ENCODE measurements at places on chromosomes 3 and 15.

DNA sequence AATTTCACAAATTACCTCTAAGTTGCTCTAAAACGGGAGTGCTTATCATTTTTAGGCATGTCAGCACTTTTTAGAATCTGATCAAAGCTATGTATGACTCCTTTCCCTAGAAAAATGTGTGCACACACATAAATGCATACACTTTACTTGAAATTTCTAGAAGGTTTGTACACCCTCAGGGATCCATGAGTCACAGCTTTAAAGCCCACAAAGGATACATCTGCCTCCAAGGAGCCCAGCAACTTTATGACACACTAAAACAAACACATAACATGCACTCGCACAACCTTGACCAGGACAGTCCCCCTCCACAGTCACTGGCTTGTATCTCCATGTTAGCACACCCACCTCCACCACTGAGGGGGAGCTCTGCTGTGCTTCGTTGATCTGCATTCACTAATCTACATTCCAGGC is 722.0 kb upstream of the CFAP20DC start:
- no peak for DNase-seq

- DNase-seq = no peak
These were observed 232.2 kb upstream of the ROBO1 start for GRCh38 chr3:80000022-80000421.

- DNase-seq = no peak
These were observed 103.7 kb upstream of the MNS1 start for GRCh38 chr15:56568466-56569167.

GRCh38 chr3:122516846-122517360 is 2.2 kb upstream of the KPNA1 start:
- DNase-seq = no peak

DNA sequence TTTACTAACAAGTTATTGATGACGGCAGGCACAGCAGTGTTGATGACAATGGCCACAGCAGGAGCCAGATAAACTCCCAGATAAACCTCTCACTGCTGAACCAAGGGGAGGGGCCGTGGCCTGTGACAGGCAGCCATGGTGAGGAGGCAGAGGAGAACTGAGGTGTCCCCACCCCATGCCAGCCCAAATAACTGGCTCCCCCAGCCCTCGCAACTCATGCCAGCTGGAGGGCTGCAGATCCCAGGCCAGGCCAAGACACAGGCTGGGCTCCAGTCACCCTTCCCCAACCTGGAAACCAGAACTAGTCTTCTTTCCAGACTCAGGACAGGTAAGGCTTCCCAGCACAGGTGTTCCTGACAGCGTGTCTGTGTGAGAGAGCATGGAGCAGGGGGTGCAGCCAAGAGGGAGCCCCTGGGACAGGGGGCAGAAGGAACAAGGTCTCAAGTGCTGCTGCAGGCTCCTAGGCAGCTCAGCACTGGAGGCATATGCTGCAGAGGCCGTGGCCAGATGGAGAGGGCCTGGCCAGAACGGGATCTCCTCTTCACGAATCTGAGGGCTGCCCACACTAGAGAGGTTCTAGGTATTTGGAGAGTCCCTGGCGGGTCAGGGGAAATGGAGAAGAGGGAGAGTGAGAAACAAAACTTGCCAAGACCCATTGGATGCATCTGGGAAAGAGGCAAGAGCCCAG is 15.9 kb downstream of the PLA2G4F start:
- no peak for DNase-seq

GRCh38 chr3:143412084-143412483 is 292.5 kb downstream of the CHST2 start:
- no peak for DNase-seq

GRCh38 chr3:16937326-16937845 is 52.6 kb downstream of the PLCL2 start:
- DNase-seq = no peak

- DNase-seq = no peak
These were observed 318.4 kb downstream of the LPP start for GRCh38 chr3:188472336-188472735.

DNA sequence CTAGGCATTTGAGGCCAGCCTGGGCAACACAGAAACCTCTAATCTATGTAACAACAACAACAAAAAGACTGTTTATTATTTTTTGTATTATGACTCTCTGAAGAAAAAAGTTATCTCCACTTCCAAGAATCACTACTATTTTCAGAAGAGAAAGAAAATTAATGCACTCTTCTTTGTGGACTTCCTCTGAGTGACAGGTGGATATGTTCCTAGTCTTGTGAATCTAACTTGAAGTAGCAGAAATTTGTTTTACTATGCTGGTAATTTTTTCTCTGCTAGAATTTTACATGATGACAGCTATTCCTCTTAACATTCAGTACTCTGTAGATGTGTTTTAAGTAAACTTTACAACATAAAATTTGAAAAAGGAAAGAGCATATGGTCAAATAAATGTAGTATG is 16.7 kb downstream of the DYNC1LI1 start:
- DNase-seq = no peak

DNA sequence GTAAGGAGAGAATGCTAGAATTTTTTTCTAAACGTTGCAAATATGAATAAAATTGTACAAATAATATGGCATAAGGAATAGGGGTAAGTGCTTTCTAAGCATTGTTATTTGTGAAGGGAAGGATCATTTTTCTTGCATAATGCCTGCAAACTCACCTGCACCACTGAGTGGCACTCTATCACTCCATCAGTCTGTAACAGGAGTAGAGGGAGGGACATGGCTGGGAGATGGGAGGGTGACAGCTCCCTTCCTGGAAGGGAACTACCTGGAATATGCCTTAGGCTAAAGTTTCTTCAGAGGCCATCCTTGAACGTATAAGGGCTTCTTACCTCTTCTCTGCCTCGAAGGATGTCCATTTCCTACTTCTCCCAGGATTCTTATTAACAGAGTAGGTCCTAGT is 3.0 kb downstream of the NAALADL2 start:
- no peak for DNase-seq

DNA sequence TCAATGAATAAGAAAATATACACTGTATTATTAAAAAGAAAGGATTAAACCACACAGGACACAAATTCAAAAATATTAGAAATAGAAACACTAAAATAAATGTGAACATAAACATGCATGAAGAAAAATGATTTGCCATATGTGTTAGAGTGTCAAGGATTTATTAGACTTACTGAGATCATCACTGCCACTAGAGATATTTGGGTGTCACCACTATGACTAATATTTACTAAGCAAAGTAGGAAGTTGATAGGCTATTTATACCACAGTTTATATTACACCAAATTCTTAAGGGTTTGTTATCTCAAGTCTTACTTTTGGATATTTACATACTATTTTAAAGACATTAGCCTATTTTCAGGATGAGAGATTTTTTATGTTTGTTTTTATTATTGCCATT is 575.0 kb upstream of the SGO1 start:
- DNase-seq = no peak

GRCh38 chr3:14344351-14344750 is 58.1 kb upstream of the SLC6A6 start:
- no peak for DNase-seq

DNA sequence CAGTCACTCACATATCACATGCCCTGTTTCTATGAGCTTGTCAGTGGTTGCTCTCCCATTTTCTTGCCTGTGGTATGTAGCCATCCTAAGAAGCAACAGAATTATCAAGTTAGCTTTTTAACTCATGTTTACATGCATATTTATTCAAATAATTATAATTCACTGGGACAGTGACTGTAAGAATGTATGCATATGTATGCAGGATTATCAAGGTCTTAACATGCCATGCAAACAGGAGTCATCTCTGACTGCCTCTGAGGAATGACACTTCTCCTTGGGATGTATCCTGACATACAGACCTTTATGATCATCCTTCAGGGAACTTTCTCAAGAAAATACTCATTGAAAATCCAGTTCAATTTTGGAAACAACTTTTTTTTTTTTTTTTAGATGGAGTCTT is 240.9 kb downstream of the CPNE4 start:
- no peak for DNase-seq

DNA sequence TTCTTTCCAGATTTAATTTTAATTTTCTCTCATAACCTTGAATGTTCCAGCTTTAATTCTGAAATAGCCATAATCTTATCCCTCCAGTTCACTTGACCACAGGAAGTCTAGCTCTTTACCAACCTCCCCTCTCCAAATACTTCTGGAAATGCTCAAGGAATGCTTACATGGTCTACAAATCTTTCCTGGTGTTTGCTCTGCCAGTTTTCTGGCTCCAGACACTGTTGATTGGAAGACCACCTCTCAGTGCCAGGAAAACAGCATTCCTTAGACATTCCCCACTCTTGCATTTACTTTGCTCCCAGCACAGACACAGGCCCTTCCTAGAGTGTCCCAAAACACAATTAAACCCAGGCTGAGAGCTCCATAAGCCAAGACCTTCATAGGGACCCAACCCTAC is 98.6 kb downstream of the MESD start:
- no peak for DNase-seq

DNA sequence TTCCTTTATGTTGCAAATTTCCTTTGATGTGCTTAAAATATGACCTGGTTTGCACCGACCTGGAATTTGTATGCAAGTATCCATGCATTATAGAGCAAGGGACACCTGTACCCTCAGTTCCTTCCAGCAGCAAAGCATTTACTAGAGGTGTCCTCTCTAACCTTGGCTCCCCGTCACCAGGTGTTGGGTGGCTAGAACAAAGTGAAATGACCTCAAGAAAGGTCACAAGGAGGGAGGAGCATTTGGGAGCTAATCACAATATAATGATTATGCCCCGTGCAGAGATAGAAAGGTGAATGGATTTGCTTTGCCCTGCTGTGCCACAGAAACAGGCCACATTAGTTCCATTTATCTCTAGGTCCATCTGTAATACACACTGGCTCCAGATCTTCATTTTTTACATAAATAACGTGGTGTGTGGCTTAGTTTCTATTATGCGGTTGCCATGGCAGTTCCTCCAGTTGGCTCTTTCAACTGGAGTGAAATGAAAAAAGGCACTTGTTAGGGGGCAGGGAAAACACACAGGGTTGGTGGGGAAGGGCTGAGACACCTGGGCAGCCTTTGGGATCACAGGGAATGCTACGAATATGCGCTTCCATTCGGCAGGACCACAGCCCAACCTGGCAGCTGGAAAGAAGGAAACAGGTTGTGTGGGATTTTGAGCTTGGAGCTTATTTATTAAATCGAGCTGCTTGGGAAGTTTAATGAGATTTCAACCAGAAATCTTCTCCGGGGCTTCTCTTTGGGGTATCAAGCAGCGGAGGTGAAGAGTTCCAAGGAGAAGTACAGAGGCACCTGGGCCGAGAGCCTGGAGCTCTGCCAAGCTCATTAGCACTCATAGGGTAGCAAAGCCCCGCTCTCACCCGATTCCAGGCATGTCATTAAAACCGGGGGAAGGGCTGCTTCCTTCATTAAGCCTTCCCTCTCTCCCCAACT is 233.5 kb upstream of the ST8SIA2 start:
- DNase-seq = no peak

DNA sequence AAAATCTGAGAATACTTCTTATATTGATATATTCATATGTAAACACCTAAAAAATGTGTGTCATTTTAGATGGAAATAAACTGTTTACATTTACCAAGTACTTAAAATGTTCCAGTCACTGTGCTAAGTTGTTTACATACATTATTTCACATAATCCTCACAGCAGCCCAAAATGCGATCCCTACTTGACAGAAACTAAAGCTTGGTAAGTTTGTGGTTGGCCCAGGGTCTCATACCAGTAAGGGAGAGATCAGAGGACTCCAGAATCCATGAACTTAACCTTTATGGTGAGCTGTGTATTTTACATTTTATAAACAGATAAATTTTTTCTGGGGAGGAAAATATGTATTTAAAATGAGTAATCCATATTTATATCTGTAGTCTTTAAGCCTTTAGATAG is 51.2 kb downstream of the SLC25A26 start:
- no peak for DNase-seq

- no peak for DNase-seq
These were observed 24.0 kb upstream of the PTPRG start for GRCh38 chr3:61537366-61537765.

- no peak for DNase-seq
These were observed 148.8 kb upstream of the ROPN1 start for GRCh38 chr3:124140746-124141145.

GRCh38 chr15:80384432-80384831 is 19.8 kb upstream of the ARNT2 start:
- no peak for DNase-seq

DNA sequence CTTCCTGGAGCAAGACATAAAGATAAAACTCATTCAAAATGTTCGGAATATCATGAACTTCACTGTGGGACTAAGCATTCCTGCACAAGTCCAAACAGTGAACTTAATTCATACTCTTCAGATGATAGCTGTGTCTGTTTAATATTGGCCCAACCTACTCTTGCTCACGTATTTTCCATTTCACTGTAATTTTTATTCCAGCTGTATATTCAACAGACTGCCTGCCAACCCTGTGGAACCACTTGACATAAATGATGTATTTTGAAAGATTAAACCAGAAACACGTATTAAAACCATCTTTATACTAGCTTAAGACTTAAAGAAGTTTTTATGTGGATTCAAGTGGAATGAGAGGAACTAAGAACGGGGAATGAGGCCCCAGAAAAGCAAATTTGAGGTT is 172.5 kb downstream of the TMEM108 start:
- no peak for DNase-seq

GRCh38 chr15:57213862-57214261 is 162.4 kb upstream of the CGNL1 start:
- no peak for DNase-seq

DNA sequence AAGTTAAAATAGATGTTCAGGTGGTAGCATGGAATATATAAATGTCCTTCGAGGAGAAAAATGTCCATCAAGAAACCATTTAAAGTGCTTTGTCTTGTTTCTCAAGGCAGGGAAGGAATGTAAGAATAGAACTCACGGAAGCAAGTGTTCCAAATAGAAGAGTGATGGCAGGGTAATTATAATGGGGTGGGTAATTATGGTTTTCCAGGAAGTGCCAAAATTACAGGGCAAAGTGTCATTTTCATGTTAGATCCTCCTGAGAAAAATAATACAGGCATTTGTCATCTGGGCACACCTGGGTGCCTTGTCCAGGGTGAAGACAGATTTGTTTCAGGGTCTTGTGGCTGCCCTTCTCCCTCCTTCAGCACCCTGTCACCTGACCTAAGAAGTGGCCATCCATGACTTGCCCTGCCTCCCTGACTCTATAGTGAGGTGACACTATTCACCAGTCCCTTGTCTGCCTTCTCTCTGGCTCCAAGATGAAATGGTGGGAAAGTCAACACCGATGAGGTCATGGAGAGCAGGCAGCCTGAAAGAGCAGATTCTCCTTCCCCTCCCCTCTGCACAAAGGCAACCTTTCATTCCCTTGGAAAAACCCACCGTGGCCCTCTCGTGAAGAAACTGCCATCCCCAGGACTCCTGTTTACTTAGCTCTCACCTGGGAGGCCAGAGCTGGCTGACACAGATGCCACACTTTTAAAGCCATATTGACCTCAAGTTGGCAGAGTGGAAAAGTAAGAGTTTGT is 45.1 kb upstream of the AMOTL2 start:
- DNase-seq = no peak

- no peak for DNase-seq
These were observed 185.8 kb upstream of the BCL6 start for GRCh38 chr3:187931101-187931500.

DNA sequence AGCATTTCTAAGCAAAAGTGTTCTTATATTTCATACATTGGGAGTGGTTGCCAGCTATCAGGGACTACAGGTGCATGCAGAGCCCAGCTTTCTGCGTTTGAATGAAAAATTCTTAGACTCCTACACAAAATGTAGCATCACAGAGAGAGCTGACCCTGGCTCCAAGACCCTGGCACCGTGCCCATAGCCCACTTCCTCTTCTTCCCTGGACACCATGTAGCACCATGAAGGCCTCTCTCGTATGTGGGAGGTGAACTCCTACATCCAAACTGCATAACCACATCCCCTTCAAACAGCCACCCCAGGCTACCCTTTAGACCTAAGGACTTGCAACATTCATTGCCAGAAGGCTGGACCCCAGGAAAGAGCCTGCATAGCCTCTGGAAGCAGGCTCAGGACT is 35.8 kb upstream of the ATOSA start:
- DNase-seq = no peak
